ENCODE measurements at places on chromosomes 7 and 10.

DNA sequence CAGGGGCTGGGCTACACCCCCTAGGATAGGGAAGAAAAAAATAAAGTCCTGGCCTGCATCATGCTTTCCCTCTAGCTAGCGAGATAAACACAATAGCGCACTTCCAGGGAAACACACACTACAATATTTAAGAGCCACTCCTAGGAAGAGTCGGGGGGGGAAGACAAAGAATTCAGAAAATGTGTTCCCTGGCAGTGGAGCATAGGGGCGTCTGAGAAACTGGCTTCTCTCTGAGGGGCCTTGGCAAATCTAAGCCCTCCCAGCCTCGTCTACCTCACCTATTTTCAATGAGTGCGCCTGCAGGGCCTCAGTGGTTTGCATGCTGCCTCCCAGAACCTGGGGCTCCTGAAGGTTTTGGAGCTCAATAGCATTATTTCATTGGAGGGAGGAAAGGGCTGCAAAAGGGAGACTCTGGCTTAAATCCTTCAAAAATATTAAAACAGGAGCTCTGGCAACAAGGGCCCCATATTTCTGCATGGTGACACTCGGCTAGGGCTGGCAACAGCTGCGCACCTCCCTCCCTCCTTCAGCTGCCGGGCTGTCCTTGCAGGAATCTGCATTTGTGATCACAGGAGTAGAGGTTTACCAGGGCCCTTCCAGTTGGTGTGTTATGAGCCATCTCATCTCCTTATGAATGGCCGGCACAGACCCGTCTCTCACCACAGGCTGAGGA lies 10.8 kb downstream of the ANXA11 start:
- DNase-seq = no peak

DNA sequence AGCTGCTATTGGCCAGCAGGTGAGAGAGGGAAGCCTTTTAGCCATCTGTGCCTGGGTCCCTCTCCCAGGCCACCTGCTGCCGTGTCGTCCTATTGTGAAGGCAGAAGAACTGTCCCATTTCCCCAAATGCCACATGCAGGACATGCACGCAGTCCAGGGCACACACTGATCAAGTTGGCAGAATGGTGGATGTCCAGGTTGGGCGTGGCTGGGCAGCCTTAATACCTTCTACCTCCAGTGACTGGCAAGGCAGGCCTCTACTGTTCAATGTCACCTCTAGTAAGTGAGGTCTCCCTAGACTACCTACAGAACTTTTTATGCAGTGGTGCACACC lies 37.6 kb downstream of the ALOX5 start:
- no peak for DNase-seq

DNA sequence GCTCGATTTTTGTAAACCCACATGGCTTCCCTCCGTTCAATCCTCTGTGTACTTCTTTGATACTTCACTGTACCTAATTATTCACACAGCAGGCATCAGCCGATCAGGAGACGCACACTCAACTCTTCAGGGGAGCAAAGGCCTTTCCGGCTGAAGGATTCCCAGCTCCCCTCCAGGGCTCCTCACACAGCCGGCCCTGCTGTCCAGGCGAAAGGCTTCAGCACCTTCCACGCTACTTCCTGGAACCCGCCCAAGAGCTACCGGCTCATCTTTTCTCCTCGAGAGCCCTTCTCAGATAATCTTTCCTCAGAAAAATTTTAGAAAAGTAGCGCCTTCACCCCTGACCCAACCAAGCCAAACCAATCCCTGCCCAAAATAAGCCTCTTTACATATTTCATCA lies 270.4 kb downstream of the ZMYND11 start:
- DNase-seq = no peak

DNA sequence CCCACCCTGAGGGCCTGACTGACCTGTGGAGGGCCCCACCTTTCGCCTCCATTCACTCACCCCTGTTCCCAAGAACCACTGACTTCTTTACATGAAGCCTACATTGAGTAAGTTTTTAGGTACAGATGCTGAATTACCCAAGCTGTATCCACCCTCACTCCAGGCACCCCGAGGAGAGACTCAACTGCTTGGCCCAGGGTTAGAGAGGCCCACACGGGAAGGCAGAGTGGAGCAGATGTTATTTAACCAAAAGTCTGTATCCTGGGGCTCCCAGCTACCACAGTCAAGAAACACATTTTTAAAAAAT lies 213.1 kb upstream of the FRMD4A start:
- DNase-seq = no peak

- no peak for DNase-seq
Measured at GRCh38 chr10:69567920-69568319, 5.3 kb downstream of the NEUROG3 start.

GRCh38 chr7:151732834-151733592 lies 143.9 kb downstream of the PRKAG2 start:
- no peak for DNase-seq

- no peak for DNase-seq
Measured at GRCh38 chr10:78768041-78768835, 300.5 kb upstream of the ZMIZ1 start.

- no peak for DNase-seq
Measured at GRCh38 chr7:137877027-137877675, 30.4 kb upstream of the DGKI start.

DNA sequence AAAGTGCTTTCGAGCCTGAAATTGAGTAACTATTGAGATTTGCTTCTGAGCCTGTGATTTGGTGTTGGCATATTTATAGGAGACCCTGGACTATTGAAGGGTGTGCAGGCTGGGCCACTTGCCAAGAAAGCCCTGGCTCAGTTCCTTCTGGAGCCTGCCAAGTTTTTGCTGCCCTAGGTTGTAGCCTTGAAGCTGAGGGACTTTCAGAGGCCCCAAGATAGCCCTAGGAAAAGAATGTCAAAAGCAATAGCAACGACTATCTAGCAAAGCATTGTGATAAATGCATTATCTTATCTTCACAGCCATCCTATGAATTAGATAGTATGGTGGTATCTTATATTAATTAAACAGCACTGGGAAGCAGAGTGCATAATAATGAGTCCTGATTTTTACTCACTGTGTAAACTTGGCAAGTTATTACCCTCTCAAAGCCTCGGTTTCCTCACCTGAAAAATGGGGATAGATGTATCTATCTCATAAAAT lies 473.7 kb upstream of the PODXL start:
- DNase-seq = no peak

DNA sequence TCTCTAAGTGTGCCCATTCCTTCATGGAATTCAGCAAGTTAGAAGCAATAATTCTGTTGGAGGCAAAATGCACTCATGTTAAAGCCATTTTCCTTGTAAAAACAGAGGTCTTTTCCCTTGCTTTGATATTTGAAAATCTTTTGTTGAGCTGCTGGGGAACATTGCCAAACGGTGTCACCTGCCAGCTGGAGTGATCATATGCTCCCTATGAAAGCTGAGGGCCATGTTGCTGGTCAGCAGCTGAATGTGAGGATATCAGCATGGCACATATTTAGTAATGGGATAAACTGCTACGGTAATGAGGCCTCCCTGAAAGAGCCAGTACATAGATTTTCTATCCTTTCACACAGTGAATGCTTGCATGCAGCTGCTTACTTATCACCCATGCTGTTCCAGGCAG lies 224.3 kb downstream of the THSD7A start:
- no peak for DNase-seq

DNA sequence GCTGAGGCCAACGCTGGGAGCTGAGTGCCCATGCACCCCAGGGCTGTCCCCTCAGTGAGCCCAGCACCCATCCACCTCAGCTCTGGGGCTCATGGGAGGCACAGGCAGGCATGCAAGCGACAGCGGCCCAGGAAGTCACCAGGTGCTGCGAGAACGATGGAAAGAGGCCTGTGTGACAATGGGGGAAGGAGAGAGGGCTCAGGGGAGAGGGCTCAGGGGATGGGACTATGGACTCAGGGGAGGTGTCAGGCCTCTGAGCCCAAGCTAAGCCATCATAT lies 292.5 kb downstream of the WDR37 start:
- DNase-seq = no peak

DNA sequence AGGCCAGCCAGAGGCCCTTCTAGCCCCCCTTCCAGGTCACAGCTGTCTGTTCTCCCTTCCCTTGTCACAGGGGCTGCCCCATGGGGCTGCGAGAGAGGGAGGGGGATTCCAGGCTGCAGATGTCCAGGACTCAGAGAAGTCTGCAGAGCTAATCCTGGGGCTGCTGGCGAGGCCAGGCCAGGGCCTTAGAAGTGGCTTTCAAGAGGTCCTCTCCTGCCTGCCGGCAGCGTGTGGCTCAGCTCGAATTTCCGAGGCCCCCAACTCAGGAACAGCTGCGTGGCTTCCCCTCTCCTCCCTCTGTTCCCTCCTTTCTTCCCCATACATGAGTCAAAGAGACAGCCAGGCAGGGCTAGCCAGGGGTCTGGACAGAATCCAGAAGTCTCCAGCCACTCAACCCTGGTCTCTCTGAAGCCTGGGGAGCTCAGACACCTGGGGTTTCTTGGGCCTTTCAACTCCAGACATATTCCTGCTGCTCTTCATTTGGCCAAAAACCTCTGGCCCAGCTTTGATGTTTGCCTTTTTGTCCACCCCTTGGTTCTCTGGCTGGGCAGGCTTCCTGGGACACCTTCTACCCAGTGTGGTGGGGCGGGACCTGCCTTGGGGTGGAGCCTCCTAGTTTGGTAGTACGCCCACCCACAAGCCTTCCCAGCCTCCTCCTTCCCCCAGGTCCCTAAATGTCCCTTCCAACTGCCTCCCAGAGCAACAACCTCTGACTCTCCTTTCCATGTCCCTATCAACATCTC lies 21.8 kb upstream of the EIF5AL1 start:
- DNase-seq = no peak

DNA sequence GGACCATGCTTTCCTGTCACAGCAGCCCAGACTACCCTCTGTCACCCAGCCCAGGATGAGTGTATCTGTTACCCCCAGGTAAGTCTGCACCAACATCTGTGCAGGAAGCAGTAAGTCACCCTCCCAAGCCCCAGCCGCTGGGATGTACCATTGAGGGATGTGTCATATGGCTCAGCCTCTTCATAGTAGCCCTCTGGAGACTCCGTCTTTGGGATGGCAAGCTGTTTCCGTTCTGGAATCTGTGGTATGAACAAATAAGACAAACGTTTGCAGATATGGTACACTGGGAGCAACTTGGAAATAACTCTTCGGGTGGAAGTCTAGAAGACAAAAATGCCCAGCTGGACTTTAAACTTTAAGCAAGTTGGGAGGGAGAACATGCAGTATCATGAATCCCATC lies 81.3 kb downstream of the AFAP1L2 start:
- DNase-seq = no peak

GRCh38 chr7:139855498-139856270 lies 26.6 kb downstream of the TBXAS1 start:
- DNase-seq = no peak

DNA sequence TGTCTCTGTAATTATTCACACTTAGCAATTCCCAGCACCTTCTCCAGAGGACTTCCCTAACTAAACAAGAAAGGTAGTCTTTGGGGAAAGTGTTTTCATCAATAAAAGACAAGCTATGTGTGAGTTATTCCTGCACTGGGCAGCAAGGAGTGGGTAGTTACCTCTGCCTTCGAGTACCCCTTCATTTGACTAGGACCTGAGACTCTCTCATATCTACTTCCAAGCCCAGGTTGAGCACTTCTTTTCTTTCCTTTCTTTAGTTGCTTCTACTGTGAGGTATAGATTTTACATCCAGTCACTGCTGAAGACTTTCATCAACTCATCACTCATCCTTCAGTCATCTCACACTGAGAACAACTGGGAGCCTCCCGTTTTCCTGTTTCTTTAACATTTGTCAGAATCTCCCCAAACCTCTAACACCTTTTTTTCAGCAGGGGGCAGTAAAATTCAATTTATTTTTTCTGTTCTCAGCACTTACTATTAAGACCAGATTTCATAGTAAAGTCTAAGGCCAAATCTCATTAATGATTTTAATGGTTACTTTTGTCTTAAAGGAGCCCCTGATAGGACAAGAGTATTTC lies 80.1 kb upstream of the PRSS1 start:
- DNase-seq = no peak

- DNase-seq = no peak
Measured at GRCh38 chr7:10483671-10484070, 490.0 kb upstream of the PHF14 start.

- DNase-seq = no peak
Measured at GRCh38 chr10:128013626-128014025, 106.7 kb downstream of the PTPRE start.

- no peak for DNase-seq
Measured at GRCh38 chr10:48819783-48820182, 119.9 kb downstream of the LRRC18 start.

GRCh38 chr7:137992550-137993394 lies 9.1 kb downstream of the CREB3L2 start:
- no peak for DNase-seq

DNA sequence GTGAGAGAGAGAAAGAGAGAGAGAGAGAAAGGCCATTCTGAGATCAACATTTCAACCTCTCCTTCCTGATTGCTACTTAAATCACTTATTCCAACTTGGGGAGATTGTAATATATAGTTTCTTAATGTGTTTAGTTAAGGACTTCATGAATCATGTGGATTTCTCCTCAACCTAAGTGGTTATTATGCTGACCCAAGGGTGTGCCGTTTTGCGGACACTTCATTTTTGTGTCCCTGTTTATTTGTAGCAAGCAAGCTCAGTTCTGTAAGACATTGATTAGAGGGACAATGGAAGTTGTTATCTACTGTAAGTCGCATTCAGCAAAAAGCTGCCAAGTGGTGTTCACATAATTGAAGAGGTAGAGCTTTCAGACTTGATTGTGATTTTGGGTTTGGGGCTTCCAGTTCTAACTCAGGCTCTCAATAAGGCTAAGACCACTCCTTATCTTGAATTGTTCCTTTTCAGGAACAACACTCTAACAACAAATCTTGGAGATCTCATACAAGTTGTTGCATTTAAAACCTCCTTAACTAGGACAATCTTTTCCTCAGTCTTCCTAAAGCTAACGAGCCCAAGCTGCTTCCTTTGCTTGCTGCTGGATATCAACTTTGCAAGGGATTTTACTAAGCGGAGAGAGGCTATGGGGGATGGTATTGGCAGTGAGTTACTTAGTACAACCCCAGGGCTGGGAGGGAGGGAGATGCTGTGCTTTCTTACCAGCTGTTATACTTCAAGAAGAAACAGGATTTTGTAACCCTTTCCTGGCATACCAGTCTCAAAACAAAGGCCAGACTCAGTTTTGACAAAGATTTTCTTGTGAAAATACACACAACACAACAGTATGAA lies 19.8 kb upstream of the COL1A2 start:
- DNase-seq = no peak

GRCh38 chr7:106052681-106053080 lies 59.4 kb downstream of the SYPL1 start:
- DNase-seq = no peak

- no peak for DNase-seq
Measured at GRCh38 chr7:117383483-117384189, 43.7 kb downstream of the ASZ1 start.

GRCh38 chr10:72320676-72321247 lies 34.0 kb downstream of the DNAJB12 start:
- no peak for DNase-seq

All from stimulated activated CD8-positive, alpha-beta memory T cell treated with anti-CD3 and anti-CD28 coated beads, Interleukin-4, amount 100 ng/mL, for 1 hour (primary cell).